ENCODE measurements at places on chromosomes 13 and 19.

DNA sequence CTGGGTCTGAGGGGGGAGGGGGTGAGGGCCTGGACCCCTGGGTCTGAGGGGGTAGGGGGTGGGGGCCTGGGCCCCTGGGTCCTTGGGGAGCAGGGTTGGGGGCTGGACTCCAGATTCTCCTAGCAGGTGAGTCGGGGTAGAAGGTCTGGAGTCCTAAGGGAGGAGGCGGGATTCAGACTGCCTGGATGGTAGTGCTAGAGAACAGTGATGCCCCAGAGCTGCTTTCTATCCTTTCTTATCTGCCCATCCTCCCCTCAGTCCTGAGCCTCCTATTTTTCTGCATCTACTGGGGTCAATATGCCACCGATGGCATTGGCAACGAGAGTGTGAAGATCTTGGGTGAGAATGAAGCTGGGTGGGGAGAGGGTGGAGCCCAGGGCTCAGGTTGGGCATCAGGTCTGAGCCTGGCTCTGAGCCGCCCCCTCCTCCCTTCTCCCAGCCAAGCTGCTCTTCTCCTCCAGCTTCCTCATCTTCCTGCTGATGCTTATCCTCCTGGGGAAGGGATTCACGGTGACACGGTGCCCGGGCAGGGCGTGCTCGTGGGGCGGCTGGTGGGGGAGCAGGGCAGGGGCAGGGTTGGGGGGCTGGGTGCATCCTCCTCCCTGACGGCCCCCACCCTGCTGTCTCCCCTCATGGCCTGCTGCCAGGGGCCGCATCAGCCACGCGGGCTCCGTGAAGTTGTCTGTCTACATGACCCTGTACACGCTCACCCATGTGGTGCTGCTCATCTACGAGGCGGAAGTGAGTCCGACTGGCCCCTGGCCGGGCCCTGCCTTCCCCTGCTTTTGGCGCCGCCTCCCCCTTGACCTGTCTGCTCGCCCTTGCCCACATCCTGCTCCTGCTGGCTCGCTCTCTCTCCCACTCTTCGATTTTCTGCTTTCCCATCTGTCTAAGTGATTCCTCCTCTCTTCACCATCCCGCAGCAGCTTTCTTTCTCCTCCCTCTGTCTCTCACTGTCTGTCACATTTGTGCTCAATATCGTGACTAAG is 3.4 kb downstream of the TMEM145 start:
- no peak for DNase-seq

- peak; percentile 3 for DNase-seq
These were observed 34.4 kb downstream of the DNAJC15 start for GRCh38 chr13:43057653-43058317.

DNA sequence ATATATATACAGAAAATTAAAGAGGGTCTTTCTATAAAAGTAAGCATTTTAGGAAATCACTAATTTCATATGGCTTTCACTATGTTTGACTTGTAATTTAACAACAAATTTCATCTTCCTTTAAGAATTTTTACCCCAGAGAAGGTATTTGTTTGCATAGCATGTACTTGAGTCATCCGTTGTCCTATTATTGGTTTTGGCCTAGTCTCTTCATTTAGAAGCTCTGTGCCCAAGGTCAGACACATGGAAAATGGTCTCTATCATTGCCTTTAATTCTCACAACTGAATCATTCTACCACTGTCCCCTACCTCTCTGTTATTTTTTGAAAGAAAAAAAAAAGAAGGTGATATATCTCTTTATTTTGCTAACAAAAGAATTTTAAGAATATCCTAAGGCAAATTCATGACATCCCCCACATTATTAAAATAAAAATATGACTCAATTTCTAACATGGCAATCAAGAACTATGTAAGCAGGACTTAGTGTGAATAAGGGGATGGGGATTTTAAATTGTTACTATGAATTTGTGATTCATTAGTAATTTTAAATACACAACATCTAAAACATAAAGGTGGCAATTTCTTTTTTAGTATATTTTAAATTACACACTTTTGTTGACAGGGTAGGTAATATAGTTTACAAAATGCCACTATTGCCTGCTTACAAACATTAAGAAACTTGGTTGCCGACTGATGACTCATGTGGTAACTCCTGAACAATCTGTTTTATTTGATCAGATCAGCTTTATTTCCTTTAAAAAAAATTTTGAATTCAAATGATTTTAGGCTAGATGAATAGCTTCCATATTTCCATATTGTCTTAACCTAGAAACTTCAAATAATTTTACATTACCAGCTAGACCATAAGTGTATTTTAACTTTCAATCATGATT is 13.9 kb downstream of the SLITRK5 start:
- no peak for DNase-seq

DNA sequence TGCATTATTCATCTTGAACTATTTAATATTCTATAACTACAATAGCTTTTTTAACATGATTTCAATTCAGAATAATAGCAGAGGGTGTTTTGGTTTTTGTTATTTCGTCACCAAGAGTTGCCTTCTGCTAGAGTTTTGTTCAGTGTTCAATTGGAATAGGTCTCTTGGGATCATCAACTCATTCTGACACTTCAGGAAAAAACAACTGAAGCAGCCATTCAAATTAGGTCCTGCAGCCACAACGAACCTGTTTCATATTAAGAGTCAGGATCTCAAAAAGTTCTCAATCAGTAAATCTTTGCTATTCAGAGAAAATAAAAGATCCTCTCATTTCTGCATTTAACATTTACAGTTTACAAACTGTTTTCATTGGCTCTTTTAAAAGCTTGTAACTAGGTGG is 2.4 kb upstream of the CHAMP1 start:
- DNase-seq = no peak

DNA sequence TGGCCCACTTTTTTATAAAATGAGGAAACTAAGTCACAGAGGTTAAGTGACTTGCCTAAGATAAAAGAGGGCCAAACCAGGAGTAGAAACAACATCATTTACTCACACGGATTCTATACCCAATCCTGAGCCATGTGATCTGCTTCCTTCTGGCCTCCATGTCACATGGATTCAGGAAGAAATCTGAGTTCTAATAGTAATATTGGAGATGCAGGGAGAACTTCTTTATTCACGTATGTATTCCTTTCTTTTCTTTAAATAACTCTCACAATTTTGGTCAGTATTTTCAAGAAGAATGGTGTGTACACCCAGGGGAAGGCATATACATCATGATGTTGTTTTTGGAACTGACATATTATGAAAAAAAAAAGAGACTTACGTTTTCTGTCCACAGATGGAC is 1.8 kb downstream of the POSTN start:
- no peak for DNase-seq

DNA sequence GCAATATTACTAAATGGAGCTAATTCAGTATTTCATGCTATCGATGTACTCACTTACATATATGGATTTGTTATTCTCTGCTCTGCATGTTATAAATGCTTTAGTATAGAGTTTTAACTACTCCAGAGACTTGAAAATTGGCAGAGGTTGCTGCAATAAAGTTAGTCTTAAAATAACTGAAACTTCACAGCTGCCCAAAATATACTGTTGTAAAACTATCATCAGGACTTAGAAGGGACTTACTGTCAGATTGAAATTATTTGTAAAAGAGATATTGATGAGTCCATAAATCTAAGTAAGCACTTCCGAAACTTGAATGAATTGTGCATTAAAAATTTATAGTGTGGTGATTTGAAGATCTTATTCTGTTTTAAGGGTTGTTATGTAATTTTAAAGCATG is 1178.2 kb upstream of the PCDH20 start:
- no peak for DNase-seq

- DNase-seq = no peak
These were observed 3.0 kb downstream of the RPL13A start for GRCh38 chr19:49490287-49491029.

DNA sequence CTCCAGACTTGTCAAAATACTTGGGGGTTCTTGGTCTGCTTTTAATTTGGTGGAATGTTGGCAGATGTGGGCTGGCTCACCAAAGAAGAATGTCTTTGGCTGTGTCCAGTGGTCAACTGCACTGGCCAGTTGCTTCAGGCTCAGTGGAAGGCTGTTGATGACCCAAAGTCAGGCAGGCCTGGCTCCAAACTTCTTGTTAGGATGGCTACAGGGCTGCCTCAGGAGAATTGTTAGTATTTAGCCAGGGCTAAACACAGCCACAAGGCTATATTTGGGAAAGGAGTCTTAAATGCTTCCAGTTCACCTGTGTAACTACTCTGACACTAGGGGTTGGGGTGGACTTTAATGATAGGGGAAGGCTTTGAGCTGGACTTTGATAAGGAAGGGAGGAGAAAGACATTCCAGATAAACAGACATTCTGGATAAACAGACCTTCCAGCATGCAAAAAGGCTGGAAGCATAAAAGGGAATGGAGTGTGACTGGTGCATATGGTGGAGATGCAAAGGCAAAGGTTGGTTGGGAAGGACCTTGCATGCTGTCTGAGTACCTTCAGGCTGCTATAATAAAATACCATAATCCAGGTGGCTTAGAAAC is 116.8 kb downstream of the FOXO1 start:
- DNase-seq = no peak

DNA sequence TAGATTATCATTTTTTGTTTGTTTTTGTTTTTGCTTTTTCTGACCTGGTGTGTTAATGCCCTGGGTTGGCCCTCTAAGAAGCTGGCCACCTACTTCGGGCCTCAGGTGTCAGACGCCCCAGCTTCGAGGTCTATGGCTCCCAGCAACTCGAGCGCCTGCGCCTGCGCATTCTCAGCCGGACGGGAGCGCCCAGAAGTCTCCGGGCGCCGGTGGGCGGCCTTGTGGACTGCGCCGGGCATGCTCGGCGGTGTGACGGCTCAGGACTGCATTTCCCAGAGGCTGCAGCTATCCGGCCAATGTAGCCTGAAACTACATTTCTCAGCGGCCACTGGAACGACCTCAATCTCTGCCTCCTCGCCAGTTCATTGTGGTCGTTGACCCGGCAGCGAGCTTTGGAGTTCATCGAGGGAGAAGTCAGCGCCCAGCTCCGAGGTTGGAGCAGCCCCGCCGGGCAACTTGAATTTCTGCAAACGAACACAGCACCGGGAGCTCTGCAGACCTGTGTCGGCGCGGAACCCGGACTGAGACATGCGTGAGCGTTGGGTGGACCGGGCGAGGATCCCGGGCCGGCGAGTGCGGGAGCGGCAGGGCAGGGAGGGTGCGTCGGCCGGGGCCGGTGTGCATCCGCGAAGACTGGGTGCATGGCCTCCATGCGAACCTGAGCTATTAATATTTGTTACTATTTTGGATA is at the start of gene ZNF30:
Gene ZNF30 (plus strand): TSS at position 219 of the 691 bp plus-strand sequence. CDS start 3,045 bp downstream, outside the sequence.
- DNase-seq = peak; percentile 61

GRCh38 chr19:1364070-1364704 is 19.5 kb upstream of the NDUFS7 start:
- DNase-seq = no peak

DNA sequence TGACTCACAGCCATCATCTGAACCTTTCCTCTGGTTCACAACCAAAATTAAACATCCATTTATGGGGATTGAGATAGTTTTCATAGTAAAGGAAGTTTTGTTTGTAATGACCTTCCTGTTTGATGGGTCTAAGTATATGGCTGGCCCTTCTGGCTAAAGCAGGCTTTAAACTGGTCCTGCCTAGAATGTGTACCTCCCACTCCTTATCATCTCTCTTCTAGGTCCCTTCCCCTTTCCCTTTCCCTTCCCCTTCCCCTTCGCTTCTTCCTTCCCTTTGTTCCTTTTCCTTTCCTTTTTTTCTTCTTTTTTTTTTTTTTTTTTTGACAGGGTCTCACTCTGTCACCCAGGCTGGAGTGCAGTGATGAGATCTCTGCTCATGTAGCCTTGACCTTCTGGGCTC is 35.6 kb downstream of the BBC3 start:
- DNase-seq = no peak

GRCh38 chr19:21143854-21144253 is 2.0 kb downstream of the ZNF431 start:
- no peak for DNase-seq

GRCh38 chr13:51067210-51067701 is 43.8 kb downstream of the C13orf42 start:
- no peak for DNase-seq

GRCh38 chr19:6069268-6069791 is 41.0 kb downstream of the RFX2 start:
- no peak for DNase-seq

DNA sequence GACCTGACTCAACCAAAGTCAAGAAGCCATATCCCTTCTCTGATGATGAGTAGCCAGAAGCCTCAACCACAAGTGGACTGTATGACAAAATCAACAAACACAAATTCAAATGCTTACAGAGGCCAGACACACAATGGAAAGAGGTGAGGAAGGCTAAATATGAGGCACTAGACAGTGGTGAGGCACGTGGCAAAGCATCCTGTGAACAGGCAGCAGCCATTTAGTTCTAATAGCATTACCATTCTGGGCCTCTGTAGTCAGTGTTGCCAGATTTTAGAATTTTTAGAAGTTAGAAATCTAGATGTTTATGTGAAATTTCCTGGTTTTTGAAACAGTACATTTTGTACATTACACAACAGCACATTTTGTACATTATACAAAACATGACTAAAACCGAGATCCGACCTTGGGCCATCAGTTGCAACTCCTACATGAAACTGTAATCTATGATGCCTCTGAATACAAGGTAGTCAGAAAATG is 403.3 kb downstream of the COG6 start:
- DNase-seq = no peak

GRCh38 chr13:43150369-43151207 is 127.2 kb downstream of the DNAJC15 start:
- DNase-seq = no peak

- no peak for DNase-seq
These were observed 435.6 kb downstream of the FOXO1 start for GRCh38 chr13:40230833-40231266.

DNA sequence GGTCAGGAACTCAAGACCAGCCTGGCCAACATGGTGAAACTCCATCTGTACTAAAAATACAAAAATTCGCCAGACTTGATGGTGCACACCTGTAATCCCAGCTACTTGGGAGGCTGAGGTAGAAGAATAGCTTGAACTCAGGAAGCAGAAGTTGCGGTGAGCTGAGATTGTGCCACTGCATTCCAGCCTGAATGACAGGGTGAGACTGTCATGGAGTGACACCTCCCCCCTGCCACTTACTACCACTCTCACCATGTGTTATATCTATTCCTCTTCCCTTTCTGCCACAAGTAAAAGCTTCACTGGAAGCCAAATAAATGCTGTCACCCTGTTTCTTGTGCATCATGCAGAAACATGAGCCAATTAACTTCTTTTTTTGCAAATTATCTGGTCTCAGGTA is 10.6 kb upstream of the CEACAM4 start:
- DNase-seq = no peak

GRCh38 chr13:109691689-109692088 is 94.7 kb downstream of the IRS2 start:
- DNase-seq = no peak
